Fibroblast of lung (primary cell): ENCODE measurements at places on chromosomes 12 and 14.
A peak's percentile ranks its signal among the peaks of the same experiment; 100 is the strongest.

DNA sequence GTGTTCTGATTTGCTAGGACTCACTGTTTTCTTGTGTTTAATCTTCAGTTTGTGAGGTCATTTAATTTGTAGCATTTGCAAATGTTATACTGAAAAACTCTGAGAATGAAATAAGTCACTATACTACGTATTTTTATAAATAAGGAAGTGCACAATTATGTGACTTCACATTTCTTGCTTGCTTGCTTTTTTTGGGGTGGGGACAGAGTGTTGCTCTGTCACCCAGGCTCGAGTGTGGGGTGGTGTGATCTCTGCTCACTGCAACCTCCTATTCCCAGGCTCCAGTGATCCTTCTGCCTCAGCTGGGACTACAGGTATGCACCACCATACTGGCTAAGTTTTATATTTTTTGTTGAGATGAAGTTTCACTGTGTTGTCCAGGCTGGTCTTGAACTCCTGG lies 32.7 kb downstream of the RBM25 start:
- DNase-seq, result no peak

- DNase-seq, result no peak
Observed at GRCh38 chr14:25759256-25759655, 709.3 kb upstream of the STXBP6 start.

DNA sequence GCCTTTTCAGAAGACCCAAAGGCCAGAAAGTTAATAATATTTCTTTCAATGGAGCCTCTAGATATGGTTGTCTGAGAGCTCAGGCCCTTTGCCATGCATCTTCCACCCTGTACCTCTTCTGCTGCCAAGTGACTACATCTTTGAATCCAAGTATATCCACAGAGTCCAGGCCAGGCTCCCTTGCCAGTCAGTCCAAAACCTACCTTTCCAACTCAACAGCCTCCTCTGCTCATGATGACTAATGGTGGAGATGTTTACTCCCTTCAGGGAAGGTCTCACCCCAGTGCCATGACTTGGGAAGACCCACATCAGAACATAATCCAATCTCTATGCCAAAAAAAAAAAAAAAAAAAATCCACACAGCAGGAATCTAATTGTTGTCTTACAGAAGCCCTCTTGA lies 20.4 kb downstream of the TTC9 start:
- DNase-seq, result no peak

DNA sequence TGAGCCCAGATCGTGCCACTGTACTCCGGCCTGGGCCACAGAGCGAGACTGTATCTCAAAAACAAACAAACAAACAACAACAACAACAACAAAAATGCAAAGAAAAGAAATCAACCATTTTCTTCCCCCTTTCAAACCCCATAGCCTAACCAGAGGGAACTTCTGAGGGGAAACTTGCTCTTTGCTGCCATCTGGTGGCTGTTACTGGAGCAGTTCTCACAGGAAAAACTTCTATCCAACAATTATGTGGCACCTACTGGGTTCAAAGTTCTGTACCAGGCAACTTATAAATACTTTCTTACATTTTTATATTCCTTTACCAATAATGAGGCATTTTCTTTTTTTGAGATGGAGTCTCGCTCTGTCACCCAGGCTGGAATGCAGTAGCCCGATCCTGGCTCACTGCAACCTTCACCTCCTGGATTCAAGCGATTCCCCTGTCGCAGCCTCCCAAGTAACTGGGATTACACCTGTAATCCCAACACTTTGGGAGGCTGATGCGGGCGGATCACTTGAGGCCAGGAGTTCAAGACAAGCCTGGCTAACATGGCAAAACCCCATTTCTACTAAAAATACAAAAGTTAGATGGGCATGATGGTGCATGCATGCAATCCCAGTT lies 50.9 kb upstream of the BICDL1 start:
- DNase-seq, result peak; percentile 20

DNA sequence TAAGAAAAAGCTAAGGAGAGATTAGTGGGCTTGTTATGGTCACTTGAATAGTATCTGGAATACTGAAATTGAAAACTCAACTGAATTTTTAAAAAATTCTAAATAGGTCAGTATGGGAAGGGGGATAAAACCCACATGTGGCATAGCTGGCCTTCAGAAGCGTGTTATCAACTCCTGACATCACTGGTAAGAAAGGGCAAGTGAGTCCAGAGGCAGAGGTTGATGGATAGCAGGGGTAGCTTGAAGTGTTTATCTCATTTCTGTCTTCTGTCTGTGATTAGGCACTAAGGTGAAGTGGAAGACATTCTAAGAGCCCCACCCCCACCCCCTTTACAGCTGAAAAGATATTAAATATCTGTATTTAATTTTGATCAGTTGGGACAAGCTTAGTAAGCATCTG lies 261.4 kb upstream of the TMTC1 start:
- DNase-seq, result no peak

- no peak for DNase-seq
Observed at GRCh38 chr12:66187821-66188220, 1.2 kb upstream of the IRAK3 start.

DNA sequence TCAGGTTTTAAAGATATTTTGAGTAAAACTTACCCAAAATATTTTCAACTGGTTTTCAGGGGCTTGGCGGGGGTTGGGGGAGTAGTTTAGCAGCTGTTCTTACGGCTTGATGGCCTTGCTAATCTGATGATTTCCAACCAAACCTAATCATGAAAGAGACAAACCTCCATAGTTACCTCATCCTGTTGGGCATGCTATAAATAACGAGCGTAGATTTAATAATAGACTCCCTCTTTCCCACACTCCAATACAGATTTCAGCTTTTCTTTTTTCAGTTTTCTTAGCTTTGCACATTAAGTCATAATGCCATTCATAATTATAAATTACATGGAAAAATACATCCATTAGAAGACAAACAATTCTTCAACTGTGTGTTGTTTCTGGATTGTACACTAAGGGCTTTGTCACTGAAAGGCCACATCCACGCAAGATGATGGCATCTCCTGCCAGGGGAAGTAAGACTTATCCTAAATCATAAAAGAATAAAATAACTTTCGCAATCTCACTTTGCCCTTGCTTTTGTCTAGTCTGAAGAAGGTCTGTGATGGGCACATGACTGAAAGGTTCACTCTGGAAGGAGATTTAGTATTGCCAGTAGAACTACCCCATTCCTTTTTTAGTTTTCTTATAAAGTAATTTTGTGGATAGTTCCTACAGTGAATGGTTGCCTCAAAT lies 23.2 kb downstream of the ITPR2 start:
- no peak for DNase-seq

- no peak for DNase-seq
Observed at GRCh38 chr14:52987042-52987441, 36.2 kb upstream of the FERMT2 start.

- no peak for DNase-seq
Observed at GRCh38 chr12:125324861-125325490, 259.7 kb downstream of the AACS start.

DNA sequence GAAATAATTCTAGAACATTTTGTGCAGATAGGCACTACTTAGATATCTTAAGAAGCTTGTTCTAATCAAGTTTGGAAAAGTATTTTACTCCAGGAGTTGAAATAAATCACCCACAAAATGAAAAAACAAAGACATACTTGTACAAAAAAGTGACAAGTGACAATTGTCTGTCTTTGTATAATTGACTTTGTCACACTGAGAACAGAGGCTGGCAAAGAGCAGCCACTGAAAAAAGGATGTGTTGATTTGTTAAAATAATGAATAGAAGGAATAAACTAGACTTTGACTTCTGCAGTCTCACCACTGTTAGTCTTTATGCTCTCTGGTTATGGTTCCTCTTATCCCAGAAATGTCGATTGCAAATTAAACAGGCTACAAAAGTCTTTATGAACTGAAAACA lies 77.6 kb downstream of the PTPRR start:
- DNase-seq, result no peak

DNA sequence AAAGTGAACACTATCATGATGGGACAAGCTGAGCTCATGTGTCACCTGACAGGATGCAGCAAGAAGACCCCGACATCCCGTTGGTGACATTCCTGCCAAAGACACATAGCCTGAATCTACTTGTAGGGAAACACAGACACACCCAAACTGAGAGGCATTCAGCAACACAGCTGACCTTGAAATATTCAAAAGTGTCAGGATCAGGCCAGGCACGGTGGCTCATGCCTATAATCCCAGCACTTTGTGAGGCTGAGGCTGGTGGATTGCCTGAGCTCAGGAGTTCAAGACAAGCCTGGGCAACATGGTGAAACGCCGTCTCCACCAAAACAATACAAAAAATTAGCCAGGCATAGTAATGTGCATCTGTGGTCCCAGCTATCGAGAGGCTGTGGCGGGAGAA lies 232.0 kb upstream of the PLXNC1 start:
- no peak for DNase-seq

DNA sequence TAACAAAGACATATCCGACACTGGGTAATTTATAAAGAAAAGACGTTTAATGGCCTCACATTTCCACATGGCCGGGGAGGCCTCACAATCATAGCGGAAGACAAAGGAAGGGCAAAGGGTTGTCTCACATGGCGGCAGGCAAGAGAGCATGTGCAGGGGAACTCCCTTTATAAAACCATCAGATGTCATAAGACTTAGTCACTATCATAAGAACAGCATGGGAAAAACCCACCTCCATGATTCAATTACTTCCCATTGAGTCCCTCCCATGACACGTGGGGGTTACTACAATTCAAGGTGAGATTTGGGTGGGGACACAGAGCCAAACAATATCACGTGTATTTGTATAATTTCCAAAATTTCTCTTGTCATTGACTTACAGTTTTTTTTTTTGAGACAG lies 5.5 kb upstream of the LMNTD1 start:
- DNase-seq, result no peak

GRCh38 chr12:54329759-54330158 lies 4.8 kb downstream of the COPZ1 start:
- DNase-seq, result no peak

GRCh38 chr14:92555465-92556111 lies 42.0 kb downstream of the RIN3 start:
- DNase-seq, result no peak

DNA sequence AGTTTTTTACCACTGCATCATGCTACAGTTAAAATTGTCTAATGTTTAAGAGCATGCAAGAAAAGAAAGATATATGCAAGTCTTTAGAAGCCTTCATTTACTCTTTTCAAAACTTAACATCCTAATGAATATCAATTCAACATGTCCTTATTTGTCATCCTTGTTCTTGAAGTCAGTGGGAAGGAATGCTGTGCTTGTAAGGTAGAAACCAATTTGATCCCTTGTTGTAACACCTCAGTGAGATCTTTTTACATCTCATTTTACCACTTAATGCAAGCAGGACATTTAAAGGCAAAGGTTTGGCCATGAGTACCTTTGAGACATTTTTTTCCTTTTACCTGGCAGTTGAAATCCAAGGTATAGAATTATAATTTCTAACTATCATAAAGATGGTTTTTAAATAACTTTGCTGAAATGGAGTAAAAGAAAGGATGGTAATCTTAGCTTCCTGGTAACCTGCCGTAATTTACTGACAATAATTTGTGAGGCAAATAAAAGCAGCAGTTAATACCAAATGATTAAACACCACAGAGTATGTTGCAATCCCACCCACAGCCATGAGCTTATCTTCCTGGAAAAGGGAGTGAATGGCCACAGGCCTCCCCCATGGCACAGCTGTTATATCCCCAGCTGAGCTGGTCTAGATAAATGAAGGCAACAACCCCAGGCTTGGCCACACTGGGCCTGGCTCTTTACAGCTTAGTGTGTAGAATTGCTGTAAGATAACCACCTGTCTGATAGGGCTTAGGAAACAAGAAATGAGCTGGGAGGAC lies 33.2 kb upstream of the STRN3 start:
- DNase-seq, result peak; percentile 88

- DNase-seq, result no peak
Observed at GRCh38 chr12:104333692-104334255, 30.2 kb downstream of the EID3 start.

GRCh38 chr14:42378274-42378673 lies 771.6 kb downstream of the LRFN5 start:
- DNase-seq, result no peak

DNA sequence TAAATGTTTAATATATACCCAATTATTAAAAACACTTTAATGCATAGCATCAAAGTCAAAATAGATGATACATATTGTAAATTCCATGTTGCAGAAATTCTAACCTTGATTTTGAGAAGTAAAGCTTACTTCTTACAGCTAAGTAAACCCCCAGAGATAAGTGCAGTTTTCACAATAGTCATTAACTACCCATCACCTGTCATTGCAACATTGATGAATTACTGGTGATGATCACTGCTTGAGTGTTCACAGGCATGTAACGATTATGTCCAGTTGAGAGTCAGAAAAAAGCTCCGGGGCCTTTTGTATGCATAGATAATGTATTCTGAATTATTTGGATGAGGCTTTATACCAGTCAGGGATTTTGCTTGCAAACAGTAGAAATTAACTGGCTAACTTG lies 67.7 kb downstream of the ZNF664 start:
- no peak for DNase-seq

DNA sequence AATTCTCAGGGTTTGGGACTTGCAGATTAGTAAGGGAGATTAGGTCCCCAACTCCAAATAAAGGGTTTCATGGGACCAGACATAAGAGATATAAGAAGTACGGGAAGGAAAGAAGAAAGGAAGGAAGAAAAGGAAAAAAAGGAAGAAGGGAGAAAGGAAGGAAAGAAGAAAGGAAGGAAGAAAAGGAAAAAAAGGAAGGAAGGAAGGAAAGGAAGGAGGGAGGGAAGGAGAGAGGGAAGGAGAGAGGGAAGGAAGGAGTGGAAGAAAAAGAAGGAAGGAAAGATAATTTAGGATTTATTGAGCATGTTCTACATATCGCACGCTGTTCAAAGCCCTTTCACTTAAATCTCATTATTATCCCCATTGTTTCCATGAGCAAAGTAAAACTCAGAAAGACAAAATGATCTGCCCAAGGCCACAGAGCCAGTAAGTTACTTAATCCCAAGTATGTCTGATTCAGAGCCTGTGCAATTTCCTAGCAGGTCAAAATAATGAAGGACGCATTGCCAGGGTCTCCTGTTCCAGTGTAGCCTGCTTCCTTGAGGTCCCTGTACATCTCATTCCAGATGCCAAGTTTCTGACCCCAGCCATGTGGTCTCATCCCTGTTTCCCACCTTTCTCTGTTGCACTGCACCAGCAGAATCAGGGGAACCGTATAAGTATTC lies 3.9 kb upstream of the HDAC7 start:
- DNase-seq, result no peak

GRCh38 chr12:124551268-124552144 lies 15.9 kb downstream of the NCOR2 start:
- DNase-seq, result peak; percentile 50

DNA sequence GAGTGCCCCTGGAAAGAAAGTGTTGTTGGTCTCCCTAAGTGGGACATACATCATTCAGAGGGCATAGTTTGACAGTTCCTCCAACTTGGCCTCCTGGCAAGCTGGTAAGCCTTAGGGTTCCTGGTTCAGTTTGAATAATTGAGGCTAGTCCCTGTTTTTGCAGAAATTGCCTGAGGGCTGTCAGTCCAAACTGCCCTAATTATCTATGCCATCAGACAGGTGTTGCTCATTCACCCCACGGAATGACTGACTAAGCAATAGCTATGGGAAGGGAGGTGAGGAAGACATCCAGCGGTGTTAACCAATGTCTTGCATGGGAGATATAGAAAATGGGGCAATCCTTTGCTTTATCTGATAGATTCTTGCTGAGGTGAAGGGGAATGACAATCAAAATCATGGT lies 37.6 kb downstream of the SPTSSA start:
- no peak for DNase-seq

- DNase-seq, result no peak
Observed at GRCh38 chr14:73937012-73937411, 12.9 kb downstream of the FAM161B start.

GRCh38 chr14:38721822-38722431 lies 381.1 kb downstream of the SEC23A start:
- peak; percentile 56 for DNase-seq
